ENCODE measurements at places on chromosomes 6 and 20. TPM values are rescaled to one million over a fixed set of nuclear protein-coding genes. Genes with fewer than 3 reads are reported as not detected.
A peak's percentile ranks its signal among the peaks of the same experiment; 100 is the strongest.

PAK5 gene
- total RNA-seq: not detected

LY6G6D gene
- total RNA-seq: not detected

DNA sequence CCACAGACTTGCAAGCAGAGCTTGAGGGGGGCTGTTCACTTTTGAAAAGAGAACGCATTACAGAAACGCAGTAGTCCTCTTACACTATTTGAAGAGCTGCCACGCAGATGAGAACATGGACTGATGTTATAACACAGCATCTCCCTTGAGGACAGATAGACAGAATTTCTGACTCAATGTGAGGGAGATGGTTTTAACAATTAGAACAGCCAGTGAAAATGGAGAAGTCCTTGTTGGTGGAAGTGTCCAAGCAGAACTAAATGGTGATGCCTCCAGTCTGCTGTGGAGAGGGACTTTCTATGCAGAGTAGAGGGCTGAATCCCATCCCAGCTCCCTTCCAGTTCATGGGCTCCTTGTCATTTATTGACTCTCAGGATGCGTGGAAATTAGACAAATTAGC, 100.0 kb downstream of the RREB1 start:
- no peak overlapping the region for H3K27ac ChIP-seq
- H3K36me3 ChIP-seq: peaks cover 9% of the 10 kb centered on the region
- H3K4me3 ChIP-seq: no peak overlapping the region
- H3K4me1 ChIP-seq: peaks cover 17% of the 10 kb centered on the region
- no peaks in the 10 kb centered on the region for H3K27me3 ChIP-seq

- H3K27ac ChIP-seq: peak overlapping the region; percentile 24
- DNase-seq: no peak
- peaks cover 7% of the 10 kb centered on the region for H3K36me3 ChIP-seq
- peaks cover 43% of the 10 kb centered on the region for H3K27me3 ChIP-seq
- H3K4me3 ChIP-seq: no peak overlapping the region
These were observed 2.8 kb upstream of the CCDC170 start for GRCh38 chr6:151490996-151491395.

- H3K27ac ChIP-seq: no peak overlapping the region
- no peak for DNase-seq
- H3K27me3 ChIP-seq: peaks cover 34% of the 10 kb centered on the region
- H3K4me3 ChIP-seq: no peak overlapping the region
- peaks cover 3% of the 10 kb centered on the region for H3K36me3 ChIP-seq
These were observed 112.6 kb downstream of the DLGAP4 start for GRCh38 chr20:36418711-36419110.

DNA sequence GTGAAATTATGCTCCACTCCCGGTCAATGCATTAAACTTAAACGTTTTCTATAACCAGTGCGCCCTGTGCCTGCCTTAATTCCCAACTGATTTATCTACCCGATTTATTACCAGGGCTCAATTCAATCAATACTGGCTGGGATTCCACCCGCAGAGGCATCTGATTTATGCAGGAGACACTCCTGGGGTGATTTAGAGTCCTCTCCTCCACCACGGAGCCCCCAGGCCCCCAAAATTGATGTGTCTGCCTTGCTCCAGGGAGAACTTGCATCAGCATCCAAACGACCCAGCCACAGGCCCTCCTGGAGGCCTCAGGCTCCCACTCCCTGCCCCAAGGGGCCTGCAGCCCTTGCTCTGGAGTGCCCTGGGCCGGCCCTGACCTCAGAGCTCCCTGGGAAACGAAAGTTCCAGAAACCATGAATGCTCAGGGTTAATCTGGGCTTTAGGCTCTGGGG, 29.5 kb downstream of the ANKRD60 start:
- H3K36me3 ChIP-seq: no peaks in the 10 kb centered on the region
- peaks cover 5% of the 10 kb centered on the region for H3K27me3 ChIP-seq
- H3K4me1 ChIP-seq: no peaks in the 10 kb centered on the region
- no peak overlapping the region for H3K4me3 ChIP-seq
- DNase-seq: no peak
